Psoas muscle (tissue), 8 donors: ENCODE measurements at places on chromosomes 7 and 10. TPM values are rescaled to one million over a fixed set of nuclear protein-coding genes. Genes with fewer than 3 reads are reported as not detected.

DNA sequence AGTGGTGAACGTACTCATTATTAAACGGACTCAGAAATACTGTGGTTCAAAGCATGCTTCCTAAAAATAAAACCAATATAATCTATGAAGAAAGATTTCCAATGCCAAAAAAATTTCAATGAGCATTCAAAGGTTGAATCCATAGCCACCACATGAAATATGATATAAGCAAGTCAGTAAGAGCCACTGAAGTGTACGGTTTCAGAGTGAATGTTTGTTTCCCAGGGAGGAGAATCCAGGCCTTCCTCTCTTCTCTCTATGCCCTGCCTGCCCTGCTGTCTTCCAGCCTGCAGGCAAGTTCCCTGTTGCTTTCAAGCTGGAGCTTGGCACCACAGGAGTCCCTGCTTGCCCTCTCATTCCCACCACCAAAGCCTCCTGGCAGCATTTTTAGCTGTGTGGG lies 1171.6 kb upstream of the C7orf33 start:
- DNase-seq, result no peak
- H3K4me1 ChIP-seq, result no peaks in the 10 kb centered on the region
- no peaks in the 10 kb centered on the region for H3K36me3 ChIP-seq
- no peak overlapping the region for H3K4me3 ChIP-seq
- no peak overlapping the region for H3K27ac ChIP-seq
- no peaks in the 10 kb centered on the region for H3K27me3 ChIP-seq

DNA sequence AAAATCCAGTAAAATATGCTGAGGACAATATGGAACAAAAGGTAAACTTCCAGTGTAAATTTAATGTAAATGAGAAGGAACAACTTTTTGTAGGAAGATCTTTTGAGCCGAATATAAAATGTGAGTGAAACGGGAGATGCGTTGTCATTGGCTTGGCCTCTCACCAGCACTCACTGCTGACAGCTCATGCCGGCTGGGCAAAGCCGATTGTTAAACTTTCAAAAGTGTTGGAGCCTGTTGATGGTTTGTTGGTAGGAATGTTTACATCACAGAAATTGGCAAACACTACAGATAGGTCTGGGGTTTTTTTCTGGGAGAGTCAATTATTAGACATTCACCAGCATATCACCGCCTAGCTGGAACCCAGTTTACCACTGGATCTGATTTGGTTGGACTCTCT lies 6.1 kb downstream of the PSTK start:
- H3K36me3 ChIP-seq, result no peaks in the 10 kb centered on the region
- no peak overlapping the region for H3K27ac ChIP-seq

DNA sequence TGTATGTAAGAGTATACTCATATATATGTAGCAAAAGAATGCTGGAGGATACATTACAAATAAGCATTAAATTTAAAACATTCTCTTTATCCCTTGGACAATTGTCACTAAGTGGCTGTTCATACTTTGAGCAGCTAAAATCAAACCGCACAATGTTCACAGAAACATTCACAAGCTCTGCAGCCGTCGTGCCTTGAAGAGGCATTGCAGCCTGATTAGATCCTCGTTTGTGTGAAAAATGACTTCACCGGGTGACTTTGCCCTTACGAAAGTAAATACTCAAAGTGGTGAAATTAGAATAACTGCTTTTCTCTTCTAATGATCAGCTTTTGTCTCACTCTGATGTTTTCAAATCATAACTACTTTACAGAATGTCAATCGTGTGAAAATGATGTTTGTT lies 319.0 kb downstream of the GFRA1 start:
- DNase-seq, result no peak
- no peak overlapping the region for H3K4me3 ChIP-seq
- no peak overlapping the region for H3K27ac ChIP-seq

GRCh38 chr10:71647526-71648253 lies 71.9 kb downstream of the C10orf105 start:
- no peaks in the 10 kb centered on the region for H3K4me1 ChIP-seq
- H3K27me3 ChIP-seq, result no peaks in the 10 kb centered on the region
- no peaks in the 10 kb centered on the region for H3K36me3 ChIP-seq
- no peak overlapping the region for H3K27ac ChIP-seq

DNA sequence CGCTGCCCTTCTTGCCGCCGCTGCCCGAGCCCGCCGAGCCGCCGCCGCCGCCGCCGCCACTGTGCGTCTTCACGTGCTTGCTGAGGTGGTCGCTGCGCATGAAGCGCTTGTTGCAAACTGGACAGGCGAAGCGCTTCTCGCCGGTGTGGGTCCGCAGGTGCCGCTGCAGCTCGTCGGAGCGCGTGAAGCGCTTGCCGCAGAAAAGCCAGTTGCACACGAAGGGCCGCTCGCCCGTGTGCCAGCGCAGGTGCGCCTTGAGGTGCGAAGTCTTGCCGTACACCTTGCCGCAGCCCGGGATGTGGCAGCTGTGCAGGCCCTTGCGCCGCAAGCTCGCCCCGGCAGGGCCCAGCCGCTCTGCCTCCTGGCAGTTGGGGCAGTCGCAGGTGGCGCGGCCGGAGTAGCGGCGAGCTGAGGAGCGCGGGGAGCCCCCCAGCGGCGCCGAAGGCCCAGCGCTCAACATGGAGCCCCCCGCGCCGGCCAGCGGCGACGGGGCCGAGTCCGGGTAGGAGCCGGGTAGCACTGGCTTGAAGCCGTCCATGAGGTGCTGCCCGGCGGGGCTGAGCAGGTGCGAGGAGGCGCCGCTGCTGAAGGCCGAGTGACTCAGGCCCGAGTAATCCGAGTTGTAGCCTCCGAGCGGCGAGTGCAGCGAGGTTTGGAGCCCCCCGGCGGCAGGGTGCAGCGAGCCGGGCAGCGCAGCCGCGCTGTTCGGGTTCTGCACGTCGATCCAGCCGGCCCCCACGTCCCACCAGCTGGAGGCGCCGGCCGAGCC lies 2.1 kb downstream of the SP8 start:
- H3K4me1 ChIP-seq, result peaks cover 13% of the 10 kb centered on the region
- no peak overlapping the region for H3K27ac ChIP-seq
- DNase-seq, result no peak
- H3K4me3 ChIP-seq, result peak overlapping the region; percentile 60
- no peaks in the 10 kb centered on the region for H3K36me3 ChIP-seq

DNA sequence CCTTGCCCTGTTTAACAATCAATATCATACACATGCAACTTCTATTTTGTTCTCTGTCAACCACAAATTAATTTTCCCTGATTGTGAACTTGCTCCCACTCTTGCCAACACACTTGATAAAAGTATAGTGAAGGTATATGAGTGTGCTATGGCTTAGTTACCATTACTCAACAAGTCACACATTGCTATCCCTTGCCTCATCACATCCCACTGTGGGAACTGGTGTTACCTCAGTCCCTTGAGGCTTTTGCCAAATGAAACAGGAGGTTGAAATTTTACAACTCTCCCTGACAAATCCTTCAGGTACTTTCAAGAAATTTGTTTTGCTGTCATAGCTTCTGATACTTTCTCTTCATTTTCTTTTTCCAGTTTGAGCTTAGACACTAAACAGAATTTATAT lies 472.5 kb upstream of the SEMA3D start:
- H3K27me3 ChIP-seq, result no peaks in the 10 kb centered on the region
- no peak overlapping the region for H3K27ac ChIP-seq
- no peak for DNase-seq
- no peaks in the 10 kb centered on the region for H3K4me1 ChIP-seq

DNA sequence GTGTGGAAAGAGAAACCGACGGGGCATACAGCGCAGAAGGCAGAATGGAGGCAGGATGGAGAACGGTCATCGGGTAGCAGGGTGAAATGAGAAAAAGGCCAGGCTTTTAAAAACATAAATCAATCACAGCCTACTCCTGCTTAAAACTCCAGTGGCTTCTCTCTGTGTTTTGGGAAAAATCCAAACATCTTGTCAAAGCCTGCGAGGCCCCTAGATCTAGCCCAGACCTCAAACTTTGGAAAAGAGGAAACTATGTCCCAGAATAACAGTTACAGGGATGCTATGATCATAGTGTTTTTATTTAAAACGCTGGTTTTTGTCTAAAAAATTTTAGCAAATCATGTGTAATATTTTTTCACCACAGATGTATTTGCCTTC lies 41.1 kb downstream of the PPP1R3C start:
- H3K27ac ChIP-seq, result peak overlapping the region; percentile 95
- H3K27me3 ChIP-seq, result no peaks in the 10 kb centered on the region
- H3K4me3 ChIP-seq, result peak overlapping the region; percentile 52
- H3K4me1 ChIP-seq, result peaks cover 85% of the 10 kb centered on the region

DNA sequence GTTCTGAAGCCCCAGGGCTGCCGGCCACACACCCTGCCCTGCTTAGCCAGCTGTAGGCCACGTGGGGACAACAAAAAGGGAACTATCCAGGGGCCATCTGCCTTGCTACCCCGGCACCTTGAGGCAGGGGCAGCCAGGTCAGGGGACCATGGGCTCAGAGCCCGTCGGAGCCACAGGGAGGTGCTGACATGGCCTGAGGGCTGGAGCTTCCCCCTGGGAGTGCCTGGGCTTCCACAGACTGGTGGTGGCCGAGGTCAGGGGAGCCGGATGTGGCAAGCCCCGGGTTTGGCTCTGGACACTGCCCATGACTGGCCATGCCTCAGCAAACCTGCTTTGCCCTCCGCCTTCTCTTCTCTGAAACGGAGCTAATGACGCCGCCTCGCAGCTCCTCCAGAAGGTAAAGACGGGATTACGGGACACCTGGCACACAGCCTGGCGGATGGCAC lies 178.5 kb downstream of the EBF3 start:
- no peak overlapping the region for H3K27ac ChIP-seq
- no peak for DNase-seq
- H3K36me3 ChIP-seq, result no peaks in the 10 kb centered on the region
- peaks cover 3% of the 10 kb centered on the region for H3K27me3 ChIP-seq

- H3K36me3 ChIP-seq, result no peaks in the 10 kb centered on the region
- H3K27me3 ChIP-seq, result no peaks in the 10 kb centered on the region
- no peaks in the 10 kb centered on the region for H3K4me1 ChIP-seq
- no peak overlapping the region for H3K4me3 ChIP-seq
Measured at GRCh38 chr10:116952729-116953128, 52.3 kb downstream of the SHTN1 start.

DNA sequence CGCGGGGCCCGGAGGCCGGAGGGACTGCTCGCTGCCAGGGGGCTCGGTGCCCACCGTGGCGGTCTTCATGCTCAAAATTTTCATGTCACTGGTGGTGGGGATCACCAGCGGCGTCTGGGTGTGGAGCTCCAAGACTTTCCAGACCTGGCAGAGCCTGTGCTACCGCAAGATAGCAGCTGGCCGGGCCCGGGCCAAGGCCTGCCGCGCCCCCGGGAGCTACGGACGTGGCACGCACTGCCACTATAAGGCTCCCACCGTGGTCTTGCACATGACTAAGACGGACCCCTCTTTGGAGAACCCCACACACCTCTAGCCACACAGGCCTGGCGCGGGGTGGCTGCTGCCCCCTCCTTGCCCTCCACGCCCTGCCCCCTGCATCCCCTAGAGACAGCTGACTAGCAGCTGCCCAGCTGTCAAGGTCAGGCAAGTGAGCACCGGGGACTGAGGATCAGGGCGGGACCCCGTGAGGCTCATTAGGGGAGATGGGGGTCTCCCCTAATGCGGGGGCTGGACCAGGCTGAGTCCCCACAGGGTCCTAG lies 2.0 kb downstream of the FZD9 start:
- no peaks in the 10 kb centered on the region for H3K36me3 ChIP-seq
- H3K4me3 ChIP-seq, result peak overlapping the region; percentile 47
- H3K27me3 ChIP-seq, result no peaks in the 10 kb centered on the region
- no peak overlapping the region for H3K27ac ChIP-seq

GRCh38 chr10:128296253-128297007 lies 170.2 kb upstream of the MKI67 start:
- no peaks in the 10 kb centered on the region for H3K4me1 ChIP-seq
- H3K36me3 ChIP-seq, result no peaks in the 10 kb centered on the region
- H3K4me3 ChIP-seq, result no peak overlapping the region
- no peaks in the 10 kb centered on the region for H3K27me3 ChIP-seq

DNA sequence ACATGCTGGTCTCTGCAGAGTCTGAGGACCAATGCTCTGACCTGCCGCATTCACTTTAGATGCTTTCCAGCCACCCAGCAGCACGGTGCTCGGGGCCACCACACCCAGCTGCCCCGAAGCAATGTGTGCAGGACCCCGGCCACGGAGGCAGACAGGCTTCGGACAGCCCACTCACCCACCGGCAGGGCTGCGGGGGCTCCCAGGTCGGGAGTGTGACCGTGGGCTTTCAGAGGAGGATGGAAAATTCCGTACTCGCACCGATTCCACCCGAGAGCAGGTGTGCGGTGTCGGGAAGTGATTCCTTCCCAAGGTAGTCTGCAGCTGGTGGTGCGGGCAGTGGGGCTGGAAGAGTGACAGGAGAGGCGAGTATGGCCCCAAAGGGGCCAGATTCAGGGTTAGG lies 190.9 kb downstream of the DNAJB6 start:
- H3K27me3 ChIP-seq, result peaks cover 19% of the 10 kb centered on the region
- no peak overlapping the region for H3K27ac ChIP-seq
- H3K4me1 ChIP-seq, result no peaks in the 10 kb centered on the region
- no peaks in the 10 kb centered on the region for H3K36me3 ChIP-seq
- DNase-seq, result peak; percentile 35

DNA sequence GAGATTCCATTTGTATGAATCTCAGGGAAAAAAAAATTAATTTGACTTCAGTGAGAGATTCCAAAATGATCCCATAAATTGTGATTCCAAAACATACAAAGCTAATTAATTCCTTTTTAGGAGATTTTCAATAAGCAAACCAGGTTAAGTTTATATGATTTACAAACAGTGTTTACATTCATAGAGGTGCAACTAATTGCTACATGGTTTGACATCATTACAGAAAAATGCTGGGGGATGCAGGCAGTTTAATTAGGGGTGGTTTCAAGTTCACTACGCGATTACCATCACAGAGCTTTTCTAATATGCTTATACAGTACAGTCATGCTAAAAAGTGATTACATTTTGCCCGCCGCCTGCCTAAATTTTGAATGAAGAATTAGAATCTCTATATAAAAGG lies 143.2 kb upstream of the MGMT start:
- H3K36me3 ChIP-seq, result no peaks in the 10 kb centered on the region
- no peak overlapping the region for H3K27ac ChIP-seq
- no peaks in the 10 kb centered on the region for H3K27me3 ChIP-seq
- H3K4me3 ChIP-seq, result no peak overlapping the region
- H3K4me1 ChIP-seq, result no peaks in the 10 kb centered on the region

GRCh38 chr7:120742372-120742771 lies 115.6 kb downstream of the TSPAN12 start:
- no peak overlapping the region for H3K27ac ChIP-seq
- no peaks in the 10 kb centered on the region for H3K4me1 ChIP-seq
- no peak for DNase-seq
- no peaks in the 10 kb centered on the region for H3K27me3 ChIP-seq
- peak overlapping the region; percentile 1 for H3K4me3 ChIP-seq

DNA sequence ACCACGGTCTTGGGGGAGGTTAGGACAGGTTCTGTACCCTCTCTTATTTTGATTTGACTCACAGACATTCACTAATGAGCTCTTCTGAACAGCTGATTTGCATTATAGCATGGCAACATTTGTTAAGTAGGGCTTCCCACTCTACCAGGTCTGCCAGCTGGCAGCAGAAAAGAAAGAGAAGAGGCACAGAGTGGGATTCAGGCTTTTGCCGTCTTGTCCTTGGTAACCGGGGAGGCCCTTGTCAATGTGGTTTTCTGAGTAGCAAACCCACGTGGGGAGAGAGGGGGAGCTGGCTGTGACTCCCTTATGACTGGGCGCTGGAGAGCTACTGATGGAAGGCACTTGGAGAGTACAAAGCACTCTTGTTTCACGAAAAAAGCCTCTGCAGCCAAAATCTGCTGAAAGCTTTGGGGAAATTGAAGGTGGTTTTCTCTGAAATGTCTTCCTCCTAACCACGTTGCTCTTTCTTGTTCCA lies 355.3 kb upstream of the GALNT17 start:
- no peaks in the 10 kb centered on the region for H3K27me3 ChIP-seq
- H3K27ac ChIP-seq, result no peak overlapping the region
- H3K4me1 ChIP-seq, result no peaks in the 10 kb centered on the region

The OR2A12 gene
- total RNA-seq, result not detected

The HOXA4 gene
- 8.1 TPM for total RNA-seq

The GATA3 gene
- 1.8 TPM for total RNA-seq

The NAMPT gene
- 67.9 TPM for total RNA-seq
